ENCODE measurements at places on chromosomes 12 and 14.

DNA sequence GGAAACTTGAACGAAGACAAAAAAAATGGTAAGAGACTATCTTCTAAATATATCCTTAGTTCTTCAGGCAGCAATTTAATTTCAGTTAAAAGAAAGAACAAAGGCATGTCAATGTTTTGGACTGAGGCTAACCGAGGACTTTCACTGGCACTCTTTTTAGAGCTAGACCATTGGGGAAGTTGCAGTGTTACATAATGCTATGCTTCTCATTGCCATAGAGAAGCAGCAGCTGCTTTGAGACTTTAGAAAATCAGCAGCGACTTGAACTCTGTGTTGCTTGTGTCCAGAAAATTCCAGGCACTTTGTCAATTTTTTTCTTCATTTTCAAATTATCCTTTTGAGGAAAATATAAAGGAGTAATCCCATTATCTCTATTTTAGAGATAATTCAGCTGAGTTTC is 964.2 kb downstream of the NRXN3 start:
- no peak for DNase-seq

DNA sequence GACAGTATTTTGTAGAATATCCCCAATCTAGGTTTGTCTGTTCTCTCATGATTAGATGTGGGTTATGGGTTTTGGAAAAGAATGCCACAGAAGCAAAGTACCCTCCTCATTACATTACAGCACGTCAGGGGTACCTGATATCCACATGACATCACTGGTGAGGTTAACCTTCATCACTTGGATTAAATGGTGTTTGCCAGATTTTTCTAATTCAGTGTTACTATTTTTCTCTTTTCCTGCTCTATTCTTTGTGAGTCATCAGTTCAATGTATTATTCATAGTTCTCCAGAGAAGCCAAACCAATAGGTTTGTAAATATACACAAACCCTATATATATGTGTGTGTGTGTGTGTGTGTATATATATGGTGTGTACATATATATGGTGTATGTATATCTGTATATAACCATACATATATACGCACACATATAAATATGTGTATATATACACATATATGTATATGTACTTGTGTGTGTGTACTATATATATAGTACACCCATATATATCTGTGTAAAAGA is 131.4 kb downstream of the LMNTD1 start:
- DNase-seq: no peak

DNA sequence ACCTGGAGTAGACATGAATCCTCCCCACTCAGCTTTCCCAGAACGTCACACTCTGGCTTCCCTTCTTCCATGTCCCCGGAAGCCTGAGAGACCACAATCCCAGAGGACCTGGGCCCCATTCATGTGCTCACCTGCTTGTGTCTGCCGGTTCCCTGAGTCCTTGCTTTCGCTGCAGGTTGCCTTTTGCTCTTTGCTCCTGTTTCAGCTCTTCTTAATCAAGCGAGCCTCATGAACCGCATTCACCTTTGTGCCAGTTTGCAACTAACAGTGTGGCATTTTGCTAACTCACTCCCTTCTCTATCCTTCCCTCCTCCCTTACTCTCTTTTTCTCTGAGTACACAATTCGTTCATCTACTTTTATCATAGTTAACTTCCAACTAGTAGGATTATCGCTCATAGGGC is 23.1 kb downstream of the ENTPD5 start:
- DNase-seq: no peak

- no peak for DNase-seq
Observed at GRCh38 chr12:69430942-69431590, 39.1 kb upstream of the FRS2 start.

DNA sequence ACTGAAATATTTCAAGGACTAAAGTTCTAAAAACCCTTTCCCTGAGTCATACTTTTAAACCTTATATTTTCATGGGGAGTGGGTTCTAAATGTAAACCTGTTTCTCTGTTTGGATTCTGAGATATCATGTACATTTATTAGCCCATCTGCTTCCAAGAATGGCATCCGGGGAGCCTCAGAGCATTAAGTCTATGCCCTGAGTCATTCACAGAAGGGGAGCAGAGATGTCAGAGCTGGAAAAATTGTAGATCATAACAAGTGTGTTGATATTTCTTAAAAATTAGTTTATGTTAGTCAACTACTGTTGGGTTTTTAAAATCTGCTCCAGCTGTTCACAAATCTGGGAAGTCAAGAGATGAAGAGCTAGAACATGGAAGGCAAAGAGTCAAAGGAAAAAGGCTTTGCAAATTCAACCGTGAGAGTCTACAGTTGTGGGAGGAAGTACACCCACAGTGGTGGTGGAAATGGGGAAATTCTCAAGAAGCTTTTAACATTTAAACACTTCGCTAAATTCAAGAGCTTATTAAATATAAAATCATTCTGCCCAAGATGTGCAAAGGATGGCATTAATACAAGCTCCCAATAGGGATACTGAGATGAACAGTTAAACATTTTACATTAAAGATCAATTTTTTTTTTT is 70.5 kb upstream of the FLRT2 start:
- no peak for DNase-seq

GRCh38 chr12:110370732-110371231 is 32.7 kb downstream of the ANAPC7 start:
- no peak for DNase-seq

DNA sequence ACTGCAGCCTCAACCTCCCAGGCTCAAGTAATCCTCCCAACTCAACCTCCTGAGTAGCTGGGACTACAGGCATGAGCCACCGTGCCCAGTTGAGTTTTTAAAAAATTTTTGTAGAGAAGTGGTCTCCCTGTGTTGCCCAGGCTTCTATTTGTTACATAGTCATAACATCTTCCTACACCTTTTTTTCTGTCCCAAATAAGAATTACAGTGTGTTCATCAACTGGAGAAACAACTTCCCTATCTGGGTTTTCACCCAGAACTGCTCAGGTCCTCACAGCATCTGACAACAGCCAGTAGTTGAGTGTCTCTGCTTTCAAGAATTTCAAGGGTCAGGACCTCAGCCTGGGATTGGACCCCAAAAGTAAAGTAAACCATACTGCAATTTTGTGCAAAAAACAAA is 235.2 kb upstream of the AMIGO2 start:
- no peak for DNase-seq

DNA sequence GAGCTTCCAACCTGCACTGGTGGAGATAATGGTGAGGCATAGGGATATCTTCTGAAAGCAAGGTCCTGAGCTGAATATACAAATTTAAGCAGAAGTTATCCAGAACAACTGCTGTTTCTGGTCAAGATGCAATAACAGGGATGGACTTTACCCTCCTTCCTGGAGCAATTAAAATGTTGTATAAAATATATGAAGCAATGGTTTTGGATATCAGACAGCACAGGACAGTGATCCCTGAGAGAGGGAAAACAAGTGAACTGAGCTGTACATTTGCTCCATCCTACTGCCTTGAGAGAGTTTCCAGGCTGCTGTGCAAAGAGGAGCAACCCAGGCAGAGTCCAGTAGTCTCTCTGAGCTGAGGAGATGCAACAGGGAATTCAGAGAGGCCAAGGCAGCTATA is 36.0 kb upstream of the CTDSP2 start:
- DNase-seq: no peak

- no peak for DNase-seq
Observed at GRCh38 chr12:108642269-108642870, 8.7 kb upstream of the SELPLG start.

GRCh38 chr12:15919418-15919817 is 8.3 kb downstream of the DERA start:
- DNase-seq: no peak

DNA sequence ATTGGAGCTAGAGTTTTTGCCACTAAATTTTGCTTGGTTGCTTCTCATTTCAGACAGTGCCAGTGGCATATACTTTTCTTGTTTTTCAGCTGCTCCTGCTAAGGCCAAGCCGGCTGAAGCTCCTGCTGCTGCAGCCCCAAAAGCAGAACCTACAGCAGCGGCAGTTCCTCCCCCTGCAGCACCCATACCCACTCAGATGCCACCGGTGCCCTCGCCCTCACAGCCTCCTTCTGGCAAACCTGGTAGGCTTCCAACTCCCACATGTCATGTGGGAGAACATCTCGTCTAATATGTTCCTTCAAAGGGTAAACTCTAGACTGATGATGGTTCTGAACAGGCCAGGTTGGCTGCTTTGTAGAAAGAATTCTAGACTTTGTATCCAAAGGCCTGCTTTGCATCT is 11.0 kb downstream of the DLST start:
- no peak for DNase-seq

DNA sequence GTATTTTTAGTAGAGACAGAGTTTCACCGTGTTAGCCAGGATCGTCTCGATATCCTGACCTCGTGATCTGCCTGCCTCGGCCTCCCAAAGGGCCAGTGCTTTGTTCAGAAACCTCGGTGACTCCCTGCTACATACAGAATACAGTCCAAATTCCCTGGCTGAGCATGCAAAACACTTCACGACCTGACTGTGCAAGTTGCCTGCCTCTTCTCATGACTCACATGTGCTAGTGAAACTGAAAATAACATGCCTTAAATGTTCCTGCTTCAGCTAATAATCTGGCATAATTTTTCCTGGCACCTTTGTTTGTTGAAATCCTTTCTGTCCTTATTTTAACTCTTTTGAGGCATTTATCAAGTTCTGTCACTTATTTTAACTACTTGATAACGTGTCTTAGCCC is 8.2 kb downstream of the DMAC2L start:
- DNase-seq: peak; percentile 9

DNA sequence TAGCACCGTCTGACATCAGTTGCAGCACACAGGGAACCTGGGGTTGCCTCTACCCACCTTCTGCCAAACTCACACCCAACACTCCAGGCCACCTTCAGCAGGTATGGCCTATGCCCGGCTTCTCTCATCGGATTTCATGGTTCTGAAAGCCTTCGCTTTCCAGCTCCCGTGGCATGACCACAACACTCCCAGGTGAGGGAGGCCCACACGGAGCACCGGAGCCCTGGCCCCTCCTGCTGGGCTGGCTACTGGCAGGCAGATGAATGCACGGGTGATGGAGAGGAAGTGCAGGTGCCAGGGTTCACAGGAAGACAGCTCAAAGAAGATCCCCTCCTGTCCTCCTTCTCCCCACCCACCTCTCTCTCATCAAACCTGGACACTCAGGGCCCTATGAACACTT is 37.2 kb downstream of the CACNA2D4 start:
- no peak for DNase-seq

GRCh38 chr12:89924191-89924590 is 215.6 kb upstream of the ATP2B1 start:
- no peak for DNase-seq

- no peak for DNase-seq
Observed at GRCh38 chr12:42281844-42282243, 43.8 kb upstream of the YAF2 start.

DNA sequence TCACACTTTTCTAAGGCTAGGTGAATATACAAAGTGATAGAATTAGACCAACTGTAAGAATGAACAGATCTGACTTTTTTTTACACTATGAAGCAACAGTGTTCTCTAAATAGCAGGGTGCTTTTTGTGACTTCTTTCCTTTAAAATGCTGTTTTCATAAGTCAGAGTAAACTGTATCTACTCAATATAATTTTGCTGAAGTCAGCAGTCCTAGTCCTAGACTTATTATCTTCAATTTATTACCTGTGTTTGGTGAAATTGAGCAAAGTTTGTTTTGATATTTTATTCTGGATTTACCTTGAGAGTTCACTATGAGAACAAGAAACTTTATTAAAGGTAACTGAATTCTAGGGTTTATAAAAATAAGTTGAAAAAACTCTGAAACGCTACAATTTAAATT is 651.3 kb upstream of the MIS18BP1 start:
- no peak for DNase-seq

DNA sequence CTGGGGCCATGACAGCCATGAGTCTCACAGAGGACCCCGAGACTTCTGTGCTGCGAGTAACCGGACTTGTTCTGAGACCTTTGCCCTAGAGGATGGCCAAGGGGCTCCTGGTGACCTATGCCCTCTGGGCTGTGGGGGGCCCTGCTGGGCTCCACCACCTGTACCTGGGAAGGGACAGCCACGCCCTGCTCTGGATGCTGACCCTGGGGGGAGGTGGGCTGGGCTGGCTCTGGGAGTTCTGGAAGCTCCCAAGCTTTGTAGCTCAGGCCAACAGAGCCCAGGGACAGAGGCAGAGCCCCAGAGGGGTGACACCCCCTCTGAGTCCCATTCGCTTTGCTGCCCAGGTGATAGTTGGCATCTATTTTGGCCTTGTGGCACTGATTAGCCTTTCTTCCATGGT is 2.1 kb downstream of the DNAJC22 start:
- no peak for DNase-seq

DNA sequence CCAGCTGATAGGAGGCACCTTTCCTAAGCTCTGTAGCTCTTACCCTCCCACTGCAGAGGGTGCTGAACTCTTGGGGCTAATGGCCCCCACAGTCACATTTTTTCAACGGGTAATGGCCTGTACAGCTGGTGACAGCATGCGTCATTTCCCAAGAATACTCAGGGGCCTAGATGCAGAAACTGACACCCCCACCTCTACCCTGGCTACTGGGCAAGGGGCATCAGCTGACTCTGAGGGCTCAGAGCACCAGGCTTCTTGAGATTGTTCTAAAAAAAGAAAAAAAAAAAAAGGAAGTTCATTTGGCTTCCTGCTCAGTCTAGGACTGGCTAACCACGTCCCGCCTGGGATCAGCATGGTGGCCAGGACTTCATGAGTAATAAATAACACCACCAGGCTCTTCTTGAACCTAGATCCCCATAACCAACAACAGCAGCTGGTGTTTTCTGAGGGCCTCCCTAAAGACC is 35.2 kb downstream of the ZFP36L1 start:
- no peak for DNase-seq

DNA sequence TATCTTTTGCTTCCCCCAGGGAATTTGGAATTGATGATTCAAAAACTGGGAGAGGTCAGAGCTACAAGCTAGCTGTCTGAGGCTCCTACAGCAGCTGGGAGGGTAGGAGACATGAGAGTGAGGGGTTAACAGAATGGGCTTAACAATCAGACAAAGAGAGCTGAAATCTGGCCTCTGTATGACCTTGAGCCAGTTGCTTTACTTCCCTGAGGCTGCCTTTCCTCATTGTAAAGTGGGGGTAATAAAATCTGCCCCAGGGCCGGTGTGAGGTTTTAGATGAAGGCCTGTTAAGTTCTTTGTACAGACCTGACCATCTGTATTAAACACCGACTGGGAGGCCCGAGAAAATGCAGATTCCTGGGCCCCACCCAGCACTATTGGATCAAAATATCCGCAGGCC is 164.3 kb upstream of the NOS1 start:
- DNase-seq: no peak

- no peak for DNase-seq
Observed at GRCh38 chr12:127899971-127900370, 367.0 kb upstream of the TMEM132C start.

DNA sequence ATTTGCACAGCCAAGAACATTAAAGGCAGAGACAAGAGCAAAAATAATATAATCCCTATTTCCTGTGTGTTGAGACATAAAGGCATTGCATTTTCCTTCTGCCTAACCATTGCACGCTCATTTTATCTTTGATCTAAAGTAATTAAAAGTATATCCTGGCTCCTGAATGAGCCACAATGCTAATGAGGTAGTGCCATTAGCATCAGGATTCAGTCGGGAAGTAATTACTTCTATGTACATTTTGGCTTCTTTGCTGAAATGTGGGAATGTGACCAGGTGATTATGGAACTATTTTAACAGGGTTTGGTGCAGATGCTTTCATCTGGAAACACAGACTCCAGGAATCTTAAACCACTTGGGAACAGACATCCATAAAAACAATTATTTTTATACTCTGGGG is 77.4 kb downstream of the TMTC1 start:
- no peak for DNase-seq

- no peak for DNase-seq
Observed at GRCh38 chr14:22225516-22226140, 363.4 kb downstream of the DAD1 start.

- DNase-seq: no peak
Observed at GRCh38 chr14:36672095-36672494, 10.4 kb downstream of the PAX9 start.
